Endothelial cell (in vitro differentiated cells): ENCODE measurements at places on chromosomes 4 and X.

GRCh38 chrX:69117876-69118526, 47.3 kb downstream of the PJA1 start:
- no peak for DNase-seq

DNA sequence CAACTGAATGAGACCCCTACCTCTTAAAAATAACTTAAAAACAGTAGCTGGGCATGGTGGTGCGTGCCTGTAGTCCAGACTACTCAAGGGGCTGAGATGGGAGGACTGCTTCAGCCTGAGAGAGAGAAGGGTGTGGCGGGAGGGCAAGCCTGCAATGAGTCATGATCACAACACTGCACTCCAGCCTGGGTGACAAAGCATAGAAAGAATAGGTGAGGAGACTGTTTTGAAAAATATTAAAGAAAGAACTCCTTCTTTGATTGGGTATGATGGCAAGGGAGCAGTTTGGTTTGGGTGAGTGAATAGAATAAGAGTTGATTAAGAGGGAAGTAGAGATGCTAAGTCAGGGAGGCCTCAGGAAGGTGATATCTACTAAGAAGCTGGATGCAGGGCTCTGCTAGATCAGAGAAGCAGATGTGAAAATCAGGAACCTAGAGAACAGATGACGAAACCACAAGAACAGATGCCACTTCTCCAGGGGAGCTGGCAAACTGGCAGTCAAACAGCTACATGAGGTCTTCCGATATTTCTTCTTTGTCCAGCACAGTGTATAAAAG, 318.6 kb downstream of the OPHN1 start:
- no peak for DNase-seq

GRCh38 chr4:156873799-156874198, 97.8 kb downstream of the PDGFC start:
- DNase-seq = no peak

DNA sequence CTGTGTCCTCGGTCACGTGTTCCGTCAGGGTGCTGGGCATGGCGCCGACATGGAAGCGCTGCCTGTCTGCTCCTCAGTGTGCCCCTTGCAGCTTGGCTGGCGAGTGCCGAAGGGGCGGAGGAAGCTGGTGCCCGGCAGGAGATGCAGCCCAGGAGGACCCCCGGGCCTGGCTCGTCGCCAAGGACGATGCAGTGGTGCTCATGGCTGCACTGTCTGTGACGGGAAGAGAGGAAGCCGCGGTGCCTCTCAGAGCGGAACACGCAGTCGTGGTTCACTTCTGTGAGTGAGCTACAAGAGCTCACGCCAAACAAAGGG, 38.1 kb downstream of the FGFRL1 start:
- no peak for DNase-seq

GRCh38 chr4:100657187-100657586, 139.4 kb upstream of the EMCN start:
- no peak for DNase-seq

DNA sequence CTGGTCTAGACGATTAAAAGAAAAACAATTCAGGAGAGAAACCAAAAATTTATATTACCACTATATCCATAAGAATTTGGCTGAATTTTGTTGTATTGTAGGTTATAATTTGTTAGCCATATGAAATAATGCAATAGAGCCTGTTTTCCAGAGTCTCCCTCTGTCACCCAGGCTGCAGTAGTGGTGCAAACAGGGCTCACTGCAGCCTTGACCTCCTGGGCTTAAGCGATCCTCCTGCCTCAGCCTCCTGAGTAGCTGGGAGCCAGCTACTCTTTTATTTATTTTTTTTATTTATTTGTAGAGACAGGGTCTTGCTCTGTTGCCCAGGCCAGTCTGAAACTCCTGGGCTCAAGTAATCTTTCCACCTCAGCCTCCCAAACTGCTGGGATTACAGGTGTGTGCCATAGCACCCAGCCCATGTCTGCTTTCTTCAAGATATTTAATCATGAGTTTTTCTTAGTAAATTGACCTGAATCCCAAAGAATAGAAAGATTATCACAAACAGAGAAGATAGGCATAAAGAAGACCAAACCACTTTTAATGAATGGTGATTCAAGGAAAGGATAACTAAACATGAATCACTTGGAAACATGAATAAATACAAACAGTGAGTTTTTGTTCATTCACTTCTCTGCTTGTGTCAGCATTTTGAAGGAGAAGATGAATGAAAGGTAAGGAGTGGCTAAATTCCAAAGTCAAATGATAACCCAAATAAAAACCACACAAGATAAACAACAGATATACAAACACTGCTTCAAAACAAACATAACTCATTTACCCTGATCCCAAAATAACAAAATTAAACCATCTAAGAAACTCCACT, 82.1 kb downstream of the PPP3CA start:
- no peak for DNase-seq

DNA sequence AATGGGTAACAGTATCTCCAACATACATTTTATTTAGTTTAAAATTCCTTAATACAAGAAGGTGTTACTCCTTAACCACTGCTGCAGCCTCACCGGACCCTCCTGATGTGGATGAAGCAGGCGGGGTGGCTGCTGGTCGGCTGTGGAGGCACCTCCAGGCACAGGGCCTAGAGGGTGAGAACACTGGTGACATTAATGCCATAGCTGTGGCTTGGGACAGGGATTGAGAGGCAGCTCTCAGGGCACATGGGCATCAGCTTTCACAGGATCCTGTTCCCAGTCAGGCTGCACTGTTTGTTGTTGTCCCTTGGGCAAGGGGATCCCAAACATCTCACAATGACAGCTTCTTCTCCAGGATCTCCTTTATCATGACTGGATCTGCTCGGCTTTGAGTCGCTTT, 90.0 kb downstream of the GATB start:
- DNase-seq = no peak

- no peak for DNase-seq
Observed at GRCh38 chrX:154516656-154517100, 646 bp upstream of the FAM3A start.
